ENCODE measurements at places on chromosomes 4 and X.

GRCh38 chr4:13455411-13455810 is 28.7 kb downstream of the RAB28 start:
- DNase-seq: no peak

DNA sequence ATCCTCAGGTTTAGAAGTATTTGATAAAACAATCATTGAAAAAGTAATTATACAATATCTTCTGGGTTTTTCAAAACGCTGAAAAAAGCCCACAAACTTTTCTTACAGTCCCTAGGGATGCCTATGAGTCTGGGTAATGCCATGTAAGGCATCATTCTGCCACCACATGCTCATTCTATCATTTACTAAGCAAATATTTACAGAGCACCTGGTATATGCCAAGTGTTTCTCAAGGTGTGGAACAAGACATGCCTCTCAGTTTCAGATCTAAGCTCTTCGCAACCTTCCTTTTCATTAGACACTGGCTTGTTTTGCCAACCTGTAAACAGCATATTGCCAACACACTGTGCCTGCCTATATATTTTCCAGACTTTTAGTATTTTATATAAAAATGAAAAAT is 17.7 kb downstream of the MID1 start:
- no peak for DNase-seq

GRCh38 chr4:80026100-80026499 is 46.9 kb downstream of the ANTXR2 start:
- DNase-seq: no peak

DNA sequence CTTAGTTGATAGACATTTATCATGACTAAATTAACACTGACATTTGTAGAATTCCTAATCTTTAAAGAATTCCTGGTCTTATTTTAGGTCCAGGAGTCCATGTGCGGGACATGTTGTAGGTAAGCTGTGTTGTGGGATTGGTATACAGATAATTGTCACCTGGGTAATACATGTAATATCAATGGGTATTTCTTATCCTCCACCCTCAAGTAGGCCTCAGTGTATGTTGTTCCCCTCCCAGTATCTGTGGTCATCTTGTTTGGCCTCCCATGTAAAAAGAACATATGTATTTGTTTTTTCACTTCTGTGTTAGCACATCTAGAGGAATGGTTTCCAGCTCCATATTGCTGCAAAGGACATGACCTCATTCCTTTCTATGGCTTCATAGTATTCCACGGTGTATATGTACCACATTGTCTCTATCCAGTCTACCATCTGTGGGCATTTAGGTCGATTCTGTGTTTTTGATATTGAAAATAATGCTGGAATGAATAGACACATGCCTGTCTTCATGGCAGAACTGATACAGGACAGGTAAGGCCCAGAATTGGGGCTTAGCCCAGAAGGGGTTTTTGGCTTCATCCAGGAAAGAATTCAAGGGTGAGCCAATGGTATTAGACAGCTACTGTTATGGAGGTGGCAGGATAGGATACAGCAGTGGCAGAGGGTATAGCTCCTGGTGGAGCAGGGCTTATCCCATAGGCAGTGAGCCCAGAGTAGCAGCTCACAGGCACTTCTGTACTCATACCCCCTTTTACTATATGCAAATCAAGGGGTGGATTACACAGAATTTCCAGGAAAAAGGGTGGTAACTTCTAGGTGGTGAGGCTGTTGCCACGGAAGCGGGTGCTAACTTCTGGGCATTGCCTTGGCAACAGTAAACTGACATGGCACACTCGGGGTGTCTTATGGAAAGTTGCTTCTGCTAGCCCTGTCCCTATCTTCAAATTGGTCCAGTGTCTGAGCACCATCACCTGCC is 66.1 kb upstream of the WDR1 start:
- DNase-seq: peak; percentile 40

- no peak for DNase-seq
Measured at GRCh38 chrX:121000589-121000988, 15.0 kb upstream of the CT47A1 start.

DNA sequence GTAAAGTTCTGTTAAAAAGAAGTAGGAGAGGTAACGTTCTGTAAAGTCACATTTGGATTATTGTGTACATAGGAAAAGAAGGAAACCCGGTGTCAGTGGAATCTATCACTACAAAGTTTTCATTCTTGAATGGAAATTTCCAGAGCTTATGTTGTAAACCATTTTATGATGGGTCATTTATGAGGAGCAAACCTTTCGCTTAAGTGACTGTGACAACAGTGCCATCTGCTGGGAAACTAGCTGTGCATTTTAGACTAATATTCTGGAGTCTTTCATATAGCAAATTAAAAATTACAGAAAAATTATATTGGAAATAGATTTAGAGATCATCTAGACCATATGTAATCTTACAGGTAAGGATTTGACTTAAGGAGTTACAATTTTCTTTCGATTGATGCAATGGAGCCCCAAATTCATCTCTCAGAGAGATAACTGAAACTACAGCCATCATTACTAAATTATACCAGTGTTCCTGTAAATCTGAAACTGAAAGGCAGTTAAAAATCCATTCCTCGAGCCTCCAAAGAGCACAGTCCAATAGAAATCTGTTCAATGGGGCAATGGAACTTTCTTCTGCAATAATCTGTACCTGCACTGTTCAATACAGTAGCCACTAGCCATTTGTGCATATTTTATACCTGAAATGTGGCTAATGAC is 26.9 kb downstream of the ASB9 start:
- peak; percentile 12 for DNase-seq

Data from activated naive CD8-positive, alpha-beta T cell treated with anti-CD3 and anti-CD28 coated beads for 36 hours (primary cell).